ENCODE measurements at places on chromosomes 3 and 15.
A peak's percentile ranks its signal among the peaks of the same experiment; 100 is the strongest.

GRCh38 chr3:52350416-52350815, 34.3 kb downstream of the DNAH1 start:
- no peak for DNase-seq

DNA sequence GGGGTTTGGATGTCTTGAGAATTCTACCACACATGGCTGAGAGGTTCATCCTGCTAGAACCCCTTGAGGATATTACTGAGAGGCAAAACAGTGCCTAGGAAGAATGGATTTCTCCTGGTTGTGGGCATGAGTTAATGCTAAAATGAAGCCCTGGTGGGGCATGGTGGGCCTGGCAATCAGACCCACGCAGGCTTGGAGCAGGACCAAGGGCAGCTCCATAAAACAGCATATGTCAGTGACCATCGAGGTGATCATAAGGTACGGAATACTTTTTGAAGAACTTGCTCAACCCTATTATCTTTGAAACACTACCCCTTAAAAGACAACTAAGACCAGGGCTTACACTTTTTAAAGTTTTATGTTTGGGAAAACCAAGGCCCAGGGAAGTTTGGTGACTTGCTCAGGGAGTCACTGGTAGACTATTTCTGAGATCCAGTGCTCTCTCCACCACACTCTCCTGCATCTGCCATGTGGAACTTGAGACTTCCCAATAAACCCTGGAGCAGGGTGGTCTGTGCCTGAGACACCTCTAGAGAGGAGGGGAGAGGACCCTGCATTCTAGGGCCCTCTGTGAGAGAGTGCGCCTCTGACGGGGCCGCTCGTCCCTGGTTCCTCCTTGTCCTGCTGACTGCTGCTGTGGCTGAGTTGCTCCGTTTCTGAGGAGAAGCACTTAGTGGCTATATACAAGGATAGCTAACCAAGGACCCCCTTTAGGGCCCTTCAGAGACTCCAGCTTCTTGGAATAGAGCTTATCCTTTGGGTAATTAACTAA, 28.0 kb upstream of the TIMP4 start:
- DNase-seq, result no peak

DNA sequence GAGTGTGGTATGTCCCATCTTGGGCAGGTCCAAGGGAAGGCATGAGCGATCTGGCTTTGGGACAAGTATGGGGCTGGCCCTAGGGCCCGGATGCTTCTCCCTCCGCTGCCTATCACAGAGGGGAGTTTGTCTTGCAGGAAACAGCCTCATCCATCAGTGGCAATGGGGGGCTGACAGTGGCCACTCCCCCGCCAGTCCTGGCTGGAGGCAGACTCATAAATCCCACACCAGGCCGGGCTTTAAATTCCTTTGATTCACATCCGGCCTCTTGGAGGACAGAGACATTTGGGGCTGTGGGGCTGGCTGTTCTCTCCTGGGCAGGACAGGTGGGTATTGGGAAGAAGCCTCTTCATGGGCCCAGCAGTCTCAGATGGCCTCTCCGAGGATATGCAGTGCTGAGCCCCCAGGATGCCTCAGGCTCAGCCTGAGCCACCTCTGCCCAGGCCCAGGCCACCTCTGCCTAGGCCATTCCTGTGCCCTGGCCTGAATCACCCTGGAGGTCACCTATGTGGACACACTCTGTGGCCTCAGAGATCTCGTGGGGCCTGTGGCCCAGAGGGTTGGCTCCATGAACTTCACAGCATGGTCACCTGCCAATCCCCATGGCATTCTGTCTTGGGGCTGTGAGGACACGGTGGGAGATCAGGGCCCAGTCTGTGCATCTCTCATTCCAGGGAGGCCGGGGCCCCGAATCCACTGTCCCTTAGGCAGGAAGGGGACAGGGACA, 84.2 kb upstream of the GOLGA6L4 start:
- no peak for DNase-seq

GRCh38 chr15:77168616-77169015, 97.7 kb upstream of the TSPAN3 start:
- no peak for DNase-seq

GRCh38 chr15:62428851-62429598, 263.9 kb upstream of the C2CD4B start:
- no peak for DNase-seq

DNA sequence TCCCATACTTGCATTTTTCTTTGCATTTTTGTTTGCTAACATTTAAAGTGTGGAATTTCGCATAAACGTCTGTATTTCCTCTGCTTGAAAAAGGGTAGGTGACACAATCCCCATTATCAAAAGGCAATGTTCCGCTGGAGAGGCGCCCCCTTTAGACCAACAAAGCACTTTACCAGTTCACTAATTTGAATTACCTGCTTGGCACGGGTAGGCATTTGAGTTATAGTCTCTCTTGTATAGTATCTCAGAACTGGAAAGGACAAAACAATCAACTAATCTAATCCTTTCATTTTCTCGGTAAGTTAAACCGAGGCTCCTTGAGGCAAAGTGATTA, 775 bp upstream of the CCDC39 start:
- DNase-seq, result peak; percentile 14

GRCh38 chr3:60010781-60011180, 961.0 kb upstream of the CFAP20DC start:
- DNase-seq, result no peak

DNA sequence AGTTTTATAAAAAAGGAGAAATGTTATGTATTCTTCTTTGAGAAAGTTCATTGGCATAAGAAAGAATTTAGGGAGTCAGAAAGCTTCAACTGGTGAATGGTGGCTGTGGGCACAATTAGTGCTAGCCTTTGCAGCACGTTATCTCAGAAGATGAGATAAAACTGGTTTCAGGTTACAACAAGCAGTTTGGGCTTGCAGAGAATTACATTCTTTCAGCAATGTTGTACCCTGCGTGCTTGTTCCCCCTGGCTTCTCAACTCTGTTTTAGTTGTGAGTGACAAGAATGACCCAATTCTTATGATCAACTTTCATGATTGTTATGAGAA, 31.6 kb upstream of the ACP3 start:
- no peak for DNase-seq

- DNase-seq, result no peak
These were observed 223.0 kb upstream of the LYSMD4 start for GRCh38 chr15:99956022-99956775.

- DNase-seq, result no peak
These were observed 68.6 kb downstream of the ARPP21 start for GRCh38 chr3:35707904-35708303.

- DNase-seq, result peak; percentile 79
These were observed 36.5 kb upstream of the RAB11A start for GRCh38 chr15:65832549-65833364.

- no peak for DNase-seq
These were observed 48.9 kb upstream of the FMN1 start for GRCh38 chr15:33243393-33243792.

DNA sequence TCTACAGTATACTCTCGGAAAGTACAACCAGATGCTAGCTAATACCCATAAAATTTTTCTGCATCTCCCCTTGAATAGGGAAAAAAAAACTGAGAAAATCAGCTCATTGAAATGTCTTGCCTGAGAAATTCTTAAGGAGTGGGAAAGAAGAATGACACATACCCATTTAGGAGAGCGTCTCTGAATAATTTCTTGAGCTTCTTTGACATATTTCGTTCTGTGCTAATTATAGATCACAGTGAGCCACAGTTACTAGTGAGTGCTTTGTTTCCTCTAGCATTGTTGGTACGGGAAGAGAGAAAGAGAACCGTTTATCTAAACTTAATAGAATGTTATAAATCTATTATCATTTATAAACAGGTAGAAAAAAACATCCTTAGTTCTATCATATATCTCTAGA, 588.4 kb downstream of the UNC13C start:
- no peak for DNase-seq

DNA sequence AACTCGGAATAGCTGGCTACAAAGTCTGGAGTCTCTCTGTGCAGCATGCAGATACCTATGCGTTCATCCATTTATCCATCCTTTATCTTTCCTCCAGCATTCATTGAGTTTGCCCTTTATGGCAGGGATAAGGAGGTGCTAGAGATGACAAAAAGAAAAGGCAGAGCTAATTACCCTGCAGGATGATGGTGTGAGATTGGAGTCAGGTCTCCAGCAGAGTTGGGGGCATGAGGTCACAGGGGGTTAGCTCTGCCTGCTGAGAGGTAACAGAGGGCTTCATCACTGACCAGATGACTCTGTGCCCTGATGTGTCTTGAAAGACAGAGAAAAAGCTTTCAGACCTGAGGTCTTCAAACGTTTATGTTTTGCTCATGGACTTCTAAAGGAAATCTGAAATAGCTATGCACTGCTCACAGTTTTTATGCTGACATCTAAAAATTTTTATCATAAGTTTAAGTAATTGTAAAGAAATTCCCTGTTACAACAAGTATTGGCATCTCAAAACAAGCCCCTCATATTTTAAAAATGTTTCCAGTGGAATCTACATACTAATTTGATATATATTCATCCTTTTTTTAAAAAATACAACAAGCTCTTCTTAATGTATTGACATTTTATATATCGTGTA, 132.3 kb upstream of the ANKRD28 start:
- no peak for DNase-seq

DNA sequence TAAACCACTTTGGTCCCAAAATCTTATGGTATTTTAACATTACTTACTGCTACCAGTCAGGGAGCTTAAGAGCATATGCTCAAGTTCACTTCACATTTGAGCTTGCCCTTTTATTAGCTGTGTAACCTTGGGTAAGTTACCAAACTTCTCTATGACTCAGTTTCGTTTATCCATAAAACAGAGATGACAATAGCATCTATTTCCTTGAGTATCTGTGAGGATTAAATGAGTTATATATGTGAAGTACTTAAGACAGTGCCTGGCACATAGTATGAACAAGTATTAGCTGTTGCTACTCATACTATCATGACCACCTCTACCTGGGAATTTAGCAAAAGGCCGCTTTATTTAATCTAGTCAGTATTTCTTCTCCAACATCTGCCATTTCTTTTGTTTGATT, 5.9 kb downstream of the ATOSA start:
- no peak for DNase-seq

GRCh38 chr3:179398574-179399231, 51.2 kb downstream of the MFN1 start:
- no peak for DNase-seq

- peak; percentile 42 for DNase-seq
These were observed 4.5 kb upstream of the RFT1 start for GRCh38 chr3:53134631-53135232.

DNA sequence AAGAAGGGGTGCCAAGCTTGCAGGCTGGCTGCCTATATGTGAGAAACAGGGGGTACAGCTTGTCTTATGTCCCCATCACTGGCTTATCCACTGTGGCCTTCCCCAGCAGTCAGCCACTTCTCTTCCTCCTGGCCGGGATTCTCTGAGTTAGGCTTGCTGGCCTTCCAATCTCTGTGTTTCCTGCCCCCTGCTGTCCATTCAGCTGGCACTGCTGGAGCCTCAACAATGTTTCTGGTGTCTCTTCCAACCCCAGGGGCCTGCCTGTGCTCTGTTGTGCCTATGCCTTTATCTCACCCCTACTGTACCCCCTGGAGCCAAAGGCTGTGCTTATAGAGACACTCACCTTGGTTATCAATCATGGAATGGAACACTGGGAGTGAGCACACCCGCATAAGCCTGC, 36.5 kb downstream of the ANAPC13 start:
- DNase-seq, result peak; percentile 80

DNA sequence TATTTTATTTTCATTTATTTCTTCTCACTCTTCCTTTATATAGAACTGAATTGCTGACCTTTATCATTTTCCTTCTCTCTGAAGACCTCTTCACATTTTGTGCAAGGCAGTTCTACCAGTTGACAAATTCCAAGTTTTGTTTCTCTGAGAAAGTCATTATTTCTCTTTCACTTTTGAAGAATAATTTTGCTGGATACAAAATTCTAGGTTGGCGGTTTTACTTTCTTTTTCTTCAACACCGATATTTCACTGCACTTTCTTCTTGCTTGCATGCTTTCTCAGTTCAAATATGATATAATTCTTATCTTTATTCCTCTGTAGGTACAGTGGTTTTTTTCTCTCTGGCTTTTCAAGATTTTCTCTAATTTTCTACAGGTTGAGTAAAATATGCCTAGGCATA, 15.9 kb downstream of the RFX7 start:
- no peak for DNase-seq

- DNase-seq, result no peak
These were observed 25.5 kb upstream of the B3GNT5 start for GRCh38 chr3:183227586-183227985.

DNA sequence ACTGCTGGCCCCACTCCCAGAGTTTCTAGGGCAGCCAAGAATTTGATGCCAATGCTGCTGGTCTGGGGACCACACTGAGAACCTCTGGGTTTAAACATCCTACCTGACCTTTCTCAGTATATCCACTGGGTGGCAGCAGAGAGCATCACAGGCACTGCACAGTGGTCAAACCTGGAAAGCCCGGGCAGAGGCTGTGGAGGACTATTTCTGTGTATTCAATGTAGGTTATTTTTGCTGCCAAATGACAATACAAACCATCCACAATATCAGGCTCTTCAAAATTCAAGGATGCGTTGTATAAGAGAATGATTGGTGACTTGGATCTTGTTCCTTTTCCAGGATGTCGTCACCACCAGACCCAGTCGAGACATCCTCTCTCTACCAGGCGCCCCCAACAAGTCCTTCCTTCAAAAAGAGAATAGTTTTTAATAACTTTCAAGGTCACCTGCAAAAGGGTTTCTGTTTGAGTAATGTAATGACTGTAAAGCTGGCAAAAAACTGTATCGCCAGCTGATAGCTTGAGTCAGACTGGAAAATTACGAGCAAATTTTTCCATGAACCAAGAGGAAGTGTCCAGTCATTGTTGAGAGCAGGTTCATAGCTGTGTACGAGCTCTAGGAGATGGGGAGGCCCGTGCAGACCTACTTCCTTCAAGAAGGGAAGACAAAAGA, 30.5 kb upstream of the MYZAP start:
- peak; percentile 65 for DNase-seq

DNA sequence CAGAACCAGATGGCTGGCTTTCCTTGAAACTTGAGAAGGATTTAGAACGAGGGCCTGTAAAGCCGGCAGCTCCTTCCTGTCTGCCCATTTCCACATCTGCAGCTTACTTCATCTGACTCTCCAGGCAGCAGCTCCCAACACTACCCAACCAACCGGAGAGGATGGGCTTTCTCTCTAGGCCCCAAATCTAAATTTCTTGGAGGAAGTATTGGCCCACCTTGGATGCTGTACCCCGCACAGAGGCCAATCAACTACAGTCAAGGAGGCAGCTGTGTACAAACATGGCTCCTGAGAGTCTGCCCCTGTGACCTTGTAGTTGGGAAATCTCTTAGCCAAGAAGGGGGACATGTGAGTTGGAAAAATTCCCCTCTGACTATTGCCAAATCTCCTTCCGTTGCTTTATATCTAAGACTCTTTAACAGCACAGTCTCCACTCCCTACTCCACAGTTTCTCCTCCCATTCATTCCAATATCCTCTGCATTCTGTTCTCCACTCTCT, 8.0 kb upstream of the ACAP2 start:
- no peak for DNase-seq

- DNase-seq, result no peak
These were observed 7.6 kb upstream of the PLA2G4F start for GRCh38 chr15:42163947-42164550.

Measured in midbrain (tissue), 1 donor.